ENCODE measurements at places on chromosomes 11 and 22. TPM values are rescaled to one million over a fixed set of nuclear protein-coding genes. Genes with fewer than 3 reads are reported as not detected.

MRGPRE gene
- total RNA-seq = not detected

- DNase-seq = no peak
Observed at GRCh38 chr11:20854215-20854955, 185.0 kb downstream of the NELL1 start.

- DNase-seq = no peak
Observed at GRCh38 chr22:24414984-24415945, 12.1 kb upstream of the ADORA2A start.

DNA sequence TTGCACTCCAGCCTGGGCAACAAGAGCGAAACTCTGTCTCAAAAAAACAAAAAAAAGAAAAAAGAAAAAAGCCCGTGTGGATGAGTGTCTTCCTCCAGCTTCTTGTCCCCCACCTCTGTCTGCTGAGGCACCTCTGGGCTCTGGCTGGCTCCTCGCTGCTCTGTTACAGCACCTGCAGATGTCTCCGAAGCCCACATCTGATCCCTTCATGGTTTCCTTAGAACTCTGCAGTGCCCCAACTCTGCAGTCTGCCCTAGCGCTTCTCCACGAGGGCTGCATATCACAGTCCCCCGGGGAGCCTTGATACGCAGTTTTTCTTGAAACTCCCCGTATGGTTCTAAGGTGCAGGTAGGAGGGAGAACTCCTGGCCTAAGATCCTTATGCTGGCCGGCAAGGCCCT lies 15.9 kb downstream of the KCTD17 start:
- DNase-seq = no peak

DNA sequence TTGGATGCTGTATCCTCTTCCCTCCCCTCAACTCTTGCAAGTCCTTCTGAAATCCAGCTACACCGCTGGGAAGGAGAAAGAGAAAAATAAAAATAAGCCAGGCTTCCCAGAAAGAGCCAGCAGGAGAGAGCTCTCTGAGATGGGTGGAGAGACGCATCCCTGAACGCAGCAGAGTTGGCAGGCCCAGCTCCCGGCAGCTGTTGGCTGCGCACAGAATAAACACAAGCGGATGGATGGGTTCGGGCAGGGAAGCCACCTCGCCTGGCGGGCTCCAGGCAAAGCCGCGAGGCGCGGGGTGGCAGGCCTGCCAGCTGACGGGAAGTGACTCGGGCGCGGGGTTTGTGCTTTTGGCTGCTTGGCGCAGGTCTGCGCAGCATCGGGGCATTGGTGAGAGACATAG lies 537.7 kb downstream of the MIAT start:
- no peak for DNase-seq

DNA sequence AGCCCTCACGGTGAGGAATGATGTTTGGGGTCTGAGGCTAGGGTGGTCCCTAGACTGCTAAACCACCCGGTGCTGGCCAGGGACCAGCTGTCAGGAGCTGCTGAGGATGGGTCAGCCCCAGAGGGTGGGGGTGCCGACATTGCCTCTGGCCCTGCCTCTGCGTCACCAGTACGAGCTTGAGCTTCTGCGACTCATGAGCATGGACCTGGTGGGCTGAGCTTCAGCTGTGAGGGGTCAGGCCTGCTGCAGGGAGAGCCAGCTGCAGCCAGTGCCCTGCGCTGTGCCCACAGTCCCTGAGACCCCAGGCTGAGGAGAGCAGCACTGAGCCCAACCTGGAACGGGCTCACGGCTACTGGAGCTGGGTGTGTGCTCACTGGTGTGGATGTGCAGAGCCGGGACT lies 7.0 kb downstream of the DERL3 start:
- no peak for DNase-seq

DNA sequence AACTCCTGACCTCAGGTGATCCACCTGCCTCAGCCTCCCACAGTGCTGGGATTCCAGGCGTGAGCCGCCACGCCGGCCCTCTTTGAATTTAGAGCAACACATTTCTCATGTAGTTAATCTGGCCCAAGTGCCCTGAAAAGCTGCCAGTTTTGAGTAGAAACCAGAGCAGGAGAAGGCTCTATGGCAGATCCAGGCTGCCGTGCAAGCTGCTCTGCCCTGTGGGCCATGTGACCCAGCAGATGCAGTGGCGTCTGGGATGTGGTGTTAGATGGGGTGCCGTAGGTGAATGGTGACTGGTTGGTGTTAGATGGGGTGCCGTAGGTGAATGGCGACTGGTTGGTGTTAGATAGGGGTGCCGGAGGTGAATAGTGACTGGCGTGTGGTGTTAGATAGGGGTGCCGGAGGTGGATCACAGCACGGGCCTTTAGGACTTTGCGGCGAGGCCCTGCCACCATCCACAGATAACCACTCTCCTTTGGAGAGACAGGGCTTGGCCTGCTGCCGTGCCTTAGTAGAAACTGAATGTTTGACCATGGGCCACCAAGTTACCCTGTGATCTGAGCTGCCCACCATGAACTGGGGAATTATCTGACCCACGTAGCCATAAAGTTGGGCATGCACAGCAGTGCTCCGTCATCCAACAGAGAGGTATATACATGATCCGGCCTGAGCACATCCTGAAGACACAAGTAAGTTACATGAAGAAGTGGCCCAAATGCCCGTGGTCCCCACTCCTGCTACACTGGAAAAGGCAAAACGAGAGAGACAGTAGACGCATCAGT lies 32.7 kb downstream of the ASCL2 start:
- no peak for DNase-seq

GRCh38 chr22:37047006-37047405 lies 4.5 kb upstream of the KCTD17 start:
- DNase-seq = no peak

DNA sequence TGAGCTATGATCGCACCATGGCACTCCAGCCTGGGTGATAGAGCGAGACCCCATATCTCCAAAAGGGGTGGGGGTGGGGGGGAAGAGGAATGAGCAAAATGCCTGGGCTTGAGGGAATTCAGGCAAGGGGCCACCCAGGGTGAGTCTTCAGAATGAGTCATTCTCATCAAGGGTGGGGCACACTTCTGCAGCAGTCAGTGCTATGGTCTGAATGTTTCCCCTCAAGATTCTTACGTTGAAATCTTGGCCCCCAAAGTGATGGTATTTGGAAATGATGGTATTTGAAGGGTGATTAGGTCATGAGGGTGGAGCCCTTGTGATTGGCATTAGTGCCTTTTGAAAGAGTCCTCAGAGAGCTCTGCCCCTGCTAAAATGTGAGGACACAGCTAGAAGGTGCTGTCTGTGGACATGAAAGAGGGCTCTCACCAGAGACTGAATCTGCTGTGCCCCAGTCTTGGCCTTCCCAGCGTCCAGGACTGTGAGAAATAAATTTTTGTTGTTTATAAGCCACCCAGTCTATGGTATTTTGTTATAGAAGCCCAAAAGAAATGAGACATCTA lies 86.4 kb upstream of the THY1 start:
- no peak for DNase-seq

DNA sequence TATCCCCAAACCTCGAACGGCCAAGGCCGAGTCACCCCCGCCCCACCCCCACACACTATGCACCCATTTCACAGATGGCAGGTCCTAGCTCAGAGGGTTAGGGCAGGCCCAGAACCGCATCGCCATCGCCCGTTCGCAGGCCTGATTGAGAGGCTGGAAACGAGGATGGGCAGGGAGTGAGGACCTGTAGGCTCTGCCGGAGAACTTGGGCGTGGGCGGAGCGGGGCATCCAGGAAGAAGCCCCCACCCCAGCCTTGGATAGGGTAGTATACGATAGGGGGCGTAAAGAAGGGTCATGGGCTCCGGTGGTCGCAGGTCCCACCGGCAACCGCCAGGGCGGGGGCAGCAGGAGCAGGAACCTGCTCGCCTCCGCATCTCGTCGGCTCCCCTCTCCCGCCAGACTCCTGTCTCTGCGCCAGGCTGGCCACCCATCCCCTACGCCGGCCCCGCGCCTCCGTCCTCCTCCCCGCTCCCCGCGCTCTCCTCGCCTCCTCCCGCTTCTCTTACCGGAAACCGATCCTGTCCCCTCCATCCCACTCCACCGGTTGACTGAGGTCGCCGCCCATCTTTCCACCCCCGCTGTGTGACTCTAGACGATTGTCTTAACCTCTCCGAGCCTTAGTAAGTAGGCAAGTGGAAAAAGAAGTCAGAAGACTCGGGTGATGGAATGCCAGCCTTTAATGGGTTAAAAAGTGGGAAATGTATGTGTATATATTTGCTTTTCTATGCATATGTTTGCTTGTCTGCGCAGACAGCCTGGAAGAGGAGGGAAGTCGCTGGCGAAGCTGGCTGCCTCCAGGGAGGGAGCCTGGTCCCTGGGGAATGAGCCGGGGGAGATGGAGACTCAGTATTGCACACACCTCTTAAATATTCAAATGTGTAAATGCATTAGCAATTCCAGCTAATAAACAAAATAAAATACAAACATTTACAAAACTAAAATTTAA lies 52.8 kb downstream of the CYTH4 start:
- no peak for DNase-seq

- peak; percentile 71 for DNase-seq
Observed at GRCh38 chr11:13772223-13773046, 104.0 kb downstream of the FAR1 start.

CBLIF gene
- total RNA-seq = not detected

- DNase-seq = no peak
Observed at GRCh38 chr11:124812876-124813275, 12.7 kb upstream of the MSANTD2 start.

OR8H1 gene
- total RNA-seq = not detected

DNA sequence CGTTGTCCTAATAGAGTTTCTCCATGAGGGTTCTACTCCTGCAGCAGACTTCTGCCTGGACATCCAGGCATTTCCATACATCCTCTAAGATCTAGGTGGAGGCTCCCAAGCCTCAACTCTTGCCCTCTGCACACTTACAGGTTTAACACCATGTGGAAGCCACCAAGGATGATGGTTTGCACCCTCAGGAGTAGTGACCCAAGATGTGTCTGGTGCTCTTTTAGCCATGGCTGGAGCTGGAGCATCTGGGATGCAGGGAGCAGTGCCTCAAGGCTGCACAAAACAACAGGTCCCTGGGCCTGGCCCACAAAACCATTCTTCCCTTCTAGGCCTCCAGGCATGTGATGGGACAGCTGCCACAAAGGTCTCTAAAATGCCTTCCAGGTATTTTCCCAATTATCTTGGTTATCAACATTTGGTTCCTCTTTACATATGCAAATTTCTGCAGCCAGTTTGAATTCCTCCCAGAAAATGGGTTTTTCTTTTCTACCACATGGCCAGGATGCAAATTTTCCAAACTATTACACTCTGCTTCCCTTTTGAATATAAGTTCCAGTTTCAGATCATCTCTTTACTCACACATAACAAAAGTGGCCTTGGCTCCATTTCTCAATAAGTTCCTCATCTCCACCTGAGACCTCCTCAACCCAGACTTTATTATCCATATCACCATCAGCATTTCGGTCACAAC lies 69.5 kb upstream of the GNAZ start:
- no peak for DNase-seq

DNA sequence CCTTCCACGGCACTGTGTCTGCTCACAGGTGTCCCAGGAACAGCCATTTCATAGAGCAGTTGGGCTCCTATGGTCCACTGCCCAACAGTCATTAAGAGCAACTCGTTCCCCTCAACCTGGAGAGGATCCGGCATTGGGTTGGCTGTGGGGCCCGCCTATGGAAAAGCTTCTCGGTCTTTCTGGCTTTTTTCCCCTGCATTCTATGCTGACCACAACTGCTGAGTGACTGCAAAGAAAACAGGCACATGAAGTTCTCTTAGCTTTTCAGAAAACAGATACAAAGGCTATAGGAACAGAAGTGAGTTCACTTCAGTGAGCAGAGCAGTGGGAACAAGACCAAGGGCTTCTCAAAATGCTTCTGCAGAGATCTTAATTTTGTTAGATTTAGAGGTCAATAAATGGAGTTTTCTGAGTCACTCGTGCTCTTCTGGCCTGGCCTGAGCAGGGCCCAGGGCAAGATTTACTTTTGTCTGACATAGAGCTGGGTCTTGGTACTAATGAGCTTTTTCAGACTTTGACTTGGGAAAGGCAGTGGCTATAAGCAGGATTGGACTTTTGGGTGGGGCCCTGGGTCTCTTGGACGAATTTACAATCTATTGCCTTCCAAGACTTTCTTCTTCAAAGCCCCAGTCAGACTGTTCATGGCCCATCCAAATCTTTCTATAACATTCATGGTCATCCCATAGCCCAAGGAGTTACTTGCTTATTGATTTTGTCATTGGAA lies 13.6 kb upstream of the APOL5 start:
- DNase-seq = no peak

DNA sequence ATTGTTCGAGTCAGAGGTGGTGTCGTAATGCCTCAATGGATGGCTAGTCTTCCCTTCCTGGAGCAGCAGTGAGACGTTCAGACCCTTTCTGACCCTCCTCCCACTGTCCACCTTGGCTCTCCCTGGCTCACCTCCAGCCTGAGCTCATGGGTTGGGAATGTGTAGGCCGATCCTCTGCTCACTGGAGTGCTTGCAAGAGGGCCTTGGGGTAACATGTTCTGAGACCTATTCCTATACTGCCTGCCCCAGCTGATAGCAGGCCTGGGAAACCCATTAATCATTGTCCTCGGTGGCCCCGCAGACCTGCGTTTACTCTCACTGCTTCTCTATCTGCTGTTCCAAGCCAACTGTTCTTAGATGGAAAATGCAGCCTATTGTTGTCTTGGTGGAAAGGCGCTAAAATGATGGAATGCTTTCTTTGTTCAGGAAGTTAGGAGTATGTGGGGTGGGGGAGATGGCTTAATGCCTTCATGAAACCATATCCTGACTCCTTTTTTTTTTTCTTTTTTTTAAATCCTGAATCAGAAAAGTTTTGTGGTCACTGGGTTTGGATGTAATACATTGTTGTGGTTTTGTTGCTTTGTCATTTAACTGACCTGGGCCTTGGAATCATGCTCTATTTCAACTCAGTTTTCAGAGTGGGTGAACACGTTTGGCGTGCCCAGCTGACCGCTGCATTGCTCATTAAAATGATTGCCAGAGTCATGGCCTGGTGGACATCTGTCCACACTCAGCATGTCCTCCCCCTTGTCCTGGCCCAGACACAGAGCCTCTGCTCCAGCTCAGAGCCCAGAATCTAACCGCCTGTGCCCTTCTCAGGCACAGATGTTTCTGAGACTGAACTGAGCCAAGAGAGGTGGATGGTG lies 72.5 kb downstream of the MICAL2 start:
- no peak for DNase-seq

GRCh38 chr11:11253995-11254394 lies 99.1 kb downstream of the CSNK2A3 start:
- no peak for DNase-seq

All from activated CD4-positive, alpha-beta T cell treated with anti-CD3 and anti-CD28 coated beads, Interleukin-2, amount 10 ng/mL, durations not matched to agents 7 days and 5 days (primary cell).